ENCODE measurements at places on chromosomes 1 and 21.

GRCh38 chr1:24881034-24881433 lies 49.0 kb downstream of the RUNX3 start:
- DNase-seq: no peak

DNA sequence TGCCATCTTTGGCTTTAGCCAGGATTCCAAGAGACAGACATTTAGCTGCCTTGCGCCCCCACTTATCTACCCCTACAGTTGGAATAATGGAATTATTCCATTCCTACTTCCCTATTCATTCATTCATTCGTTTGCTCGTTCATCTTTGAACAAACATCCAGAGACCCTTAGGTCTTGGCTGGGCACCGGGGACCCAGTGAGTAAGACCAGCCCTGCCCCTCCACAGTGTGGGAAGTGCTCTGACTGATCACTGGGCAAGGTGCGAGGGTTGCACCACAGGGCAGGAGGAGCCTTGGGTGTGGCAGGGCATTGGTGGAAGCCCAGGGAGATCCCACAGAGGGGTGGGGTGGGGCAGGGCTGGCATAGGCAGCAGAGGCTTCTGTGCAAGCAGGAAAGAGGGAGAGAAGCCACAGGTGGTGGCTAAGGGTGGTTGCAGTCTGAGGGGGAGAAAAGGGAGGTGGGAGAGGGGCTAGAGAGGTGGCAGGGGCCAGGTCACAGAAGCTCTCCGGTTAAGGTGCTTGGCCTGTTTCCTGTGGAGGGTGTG lies 35.0 kb upstream of the TMEM61 start:
- no peak for DNase-seq

DNA sequence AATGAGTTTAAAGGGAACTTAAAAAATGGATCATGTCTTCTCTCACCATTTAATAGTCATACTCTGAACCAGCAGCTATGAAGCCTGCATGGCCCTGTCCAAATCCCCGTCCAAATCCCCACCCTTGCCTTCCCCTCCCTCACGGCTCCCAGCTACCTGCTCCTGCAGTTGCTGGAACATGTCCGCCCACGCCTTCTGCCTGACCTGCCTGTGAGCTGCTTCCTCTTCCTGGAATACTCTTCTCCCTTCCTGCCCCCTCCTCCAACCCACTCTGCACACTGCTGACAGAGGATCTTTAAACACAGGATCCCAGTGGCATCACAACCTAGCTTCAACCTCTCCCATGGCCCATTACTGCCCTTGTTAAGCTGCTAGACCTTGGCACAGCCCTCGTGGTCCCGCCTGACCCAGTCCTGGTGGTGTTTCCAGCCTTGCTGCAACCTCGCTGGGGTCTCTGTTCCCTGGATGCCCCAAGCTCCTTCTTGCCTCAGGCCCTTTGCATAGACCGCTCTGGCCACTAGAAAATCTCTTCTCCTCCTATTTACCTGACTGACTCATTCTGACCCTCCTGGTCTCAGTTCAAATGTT lies 118.3 kb downstream of the PTPRU start:
- DNase-seq: no peak

DNA sequence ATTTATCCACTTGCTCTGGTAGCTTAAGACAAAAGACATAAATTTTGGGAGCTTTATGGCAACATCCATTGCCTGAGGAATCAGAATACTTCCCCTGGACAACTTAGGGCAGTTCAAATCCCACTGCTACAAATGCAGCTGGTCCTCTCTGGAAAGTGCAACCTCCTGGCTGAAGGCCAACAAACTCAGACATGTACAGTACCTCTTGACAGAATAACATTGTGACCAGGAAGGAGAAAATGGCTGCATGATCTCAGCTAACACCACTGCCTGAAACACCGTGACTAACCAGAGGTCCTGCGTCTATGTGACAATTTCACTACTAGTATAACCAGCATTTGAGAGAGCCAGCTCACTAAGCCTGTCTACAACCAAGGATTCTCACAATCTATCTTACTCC lies 218.9 kb downstream of the CRB1 start:
- DNase-seq: no peak

DNA sequence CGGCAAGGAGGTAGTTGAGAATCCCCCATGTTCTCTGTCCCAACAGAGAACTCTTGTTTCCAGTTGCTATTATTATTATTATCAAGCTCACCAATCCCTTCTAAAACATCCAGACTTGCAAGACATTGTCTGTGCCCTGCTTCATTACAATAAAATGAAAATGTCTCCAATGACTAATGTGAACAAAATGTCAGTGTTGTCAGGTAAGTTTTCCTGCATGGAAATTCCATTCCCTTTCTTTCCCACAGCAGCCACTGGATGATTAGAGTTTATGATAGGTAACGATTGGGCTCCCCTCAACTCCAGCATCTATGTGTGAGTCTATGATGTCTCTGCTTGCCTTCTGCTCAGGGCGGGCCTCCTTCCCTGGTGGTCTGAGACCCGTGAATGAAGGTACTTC lies 8.9 kb upstream of the DYRK1A start:
- no peak for DNase-seq

DNA sequence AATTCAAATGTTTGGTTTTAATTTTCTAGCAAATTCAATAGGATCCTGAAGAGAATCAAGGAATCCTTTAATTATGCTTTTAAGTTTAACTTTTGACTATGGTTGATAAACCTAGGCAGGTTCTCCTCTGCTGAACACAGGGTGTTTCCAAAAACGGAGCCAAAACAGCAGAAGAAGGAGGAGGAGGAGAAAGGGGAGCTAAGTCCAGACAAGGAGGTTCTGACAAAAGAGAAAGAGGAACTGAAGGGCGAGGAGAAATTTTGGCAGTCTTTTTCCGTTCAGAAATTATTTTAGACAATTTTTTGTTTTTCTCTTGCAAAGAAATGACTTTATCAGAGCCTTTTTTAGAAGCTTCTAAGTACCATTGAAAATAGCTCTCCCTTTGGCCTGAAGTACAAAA lies 33.2 kb upstream of the FNBP1L start:
- no peak for DNase-seq

- no peak for DNase-seq
These were observed 42.2 kb downstream of the RAP1GAP start for GRCh38 chr1:21626921-21627339.
